Central memory CD4-positive, alpha-beta T cell (primary cell): ENCODE measurements at places on chromosomes 11 and 22.

GRCh38 chr11:16347928-16348685 lies 8.2 kb downstream of the SOX6 start:
- no peak for DNase-seq

GRCh38 chr11:31959716-31960115 lies 131.2 kb upstream of the RCN1 start:
- no peak for DNase-seq

DNA sequence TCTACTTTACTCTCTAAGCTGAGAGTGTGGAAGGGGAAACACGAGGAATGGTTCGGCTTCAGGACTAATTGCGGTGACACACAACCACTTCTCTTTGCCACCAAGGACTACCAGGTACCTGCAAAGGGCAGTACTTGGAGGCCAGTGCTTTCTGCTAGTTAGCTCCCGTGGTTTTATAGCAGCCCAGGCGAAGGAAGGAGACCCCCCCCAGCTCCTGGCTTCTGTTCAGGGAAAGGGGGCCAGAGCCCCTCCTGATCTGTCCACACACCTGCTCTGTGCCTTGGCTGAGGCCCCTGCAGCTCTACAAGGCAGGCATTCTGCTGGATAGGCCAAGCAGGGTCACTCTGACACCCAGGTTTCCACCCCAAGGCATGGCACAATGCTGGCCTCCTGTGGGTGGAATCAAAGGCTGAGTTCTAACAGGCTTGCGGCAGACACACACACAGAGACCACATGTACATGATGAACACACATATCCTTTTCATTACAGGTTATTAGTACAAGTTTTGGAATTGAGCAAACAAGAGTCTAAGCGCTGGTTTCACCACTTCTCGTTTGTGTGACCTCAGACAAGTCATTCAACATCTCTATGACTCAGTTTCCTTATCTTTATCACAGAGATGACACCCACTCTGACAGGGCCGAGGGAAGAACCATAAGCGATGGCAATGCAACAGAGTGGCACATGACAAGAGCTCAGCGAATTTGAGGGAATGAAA lies 7.5 kb downstream of the SERPIND1 start:
- DNase-seq: no peak

- peak; percentile 29 for DNase-seq
Observed at GRCh38 chr11:3165152-3165705, at the start of gene OSBPL5. Gene OSBPL5, minus strand, starts transcription at chr11:3165310. Its CDS starts 36,162 bp downstream, at chr11:3129148.

DNA sequence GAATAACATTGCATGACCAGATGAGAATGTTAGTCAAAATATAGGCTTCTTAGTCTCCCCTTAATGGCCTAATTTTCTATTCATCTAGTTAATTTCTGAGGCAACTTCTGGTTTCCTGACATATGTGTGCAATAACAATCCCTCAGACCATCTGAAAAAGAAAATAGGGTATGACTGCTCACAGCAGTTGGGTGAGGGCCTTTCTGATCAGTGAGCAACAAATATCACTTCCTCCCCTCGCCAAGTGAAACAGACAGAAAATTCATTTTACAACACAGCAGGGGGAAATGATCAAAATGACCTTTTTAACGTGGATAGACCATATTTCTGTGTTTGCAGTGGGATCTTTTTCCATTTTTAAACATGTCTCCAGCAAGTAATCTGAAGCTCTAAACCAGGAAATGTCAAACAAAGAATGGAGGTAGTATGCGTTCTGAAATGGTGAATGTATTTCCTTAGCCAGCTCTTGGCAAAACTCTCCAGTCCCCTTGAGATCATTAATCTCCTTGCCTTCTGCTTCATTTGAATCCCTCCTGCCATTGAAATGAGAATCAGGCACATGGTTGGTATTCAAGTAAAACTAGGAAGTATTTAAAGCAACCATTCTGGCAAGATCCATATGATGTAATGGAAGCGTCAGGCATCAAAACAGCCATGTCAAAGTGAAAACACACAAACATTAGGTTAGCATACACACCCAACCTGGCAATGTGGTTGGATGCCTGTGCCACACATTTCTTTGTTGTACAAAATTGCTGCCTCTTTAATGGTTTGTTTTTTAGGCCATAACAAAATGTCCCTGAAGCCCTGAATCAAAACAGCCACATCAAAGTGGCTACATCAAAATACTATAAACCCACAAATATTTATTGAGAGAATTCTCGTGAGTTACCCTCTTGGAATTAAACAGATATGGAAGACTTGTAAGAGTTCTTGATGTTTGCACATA lies 100.1 kb downstream of the SLC1A2 start:
- DNase-seq: peak; percentile 12

- no peak for DNase-seq
Observed at GRCh38 chr22:36328635-36329253, 59.0 kb downstream of the MYH9 start.

DNA sequence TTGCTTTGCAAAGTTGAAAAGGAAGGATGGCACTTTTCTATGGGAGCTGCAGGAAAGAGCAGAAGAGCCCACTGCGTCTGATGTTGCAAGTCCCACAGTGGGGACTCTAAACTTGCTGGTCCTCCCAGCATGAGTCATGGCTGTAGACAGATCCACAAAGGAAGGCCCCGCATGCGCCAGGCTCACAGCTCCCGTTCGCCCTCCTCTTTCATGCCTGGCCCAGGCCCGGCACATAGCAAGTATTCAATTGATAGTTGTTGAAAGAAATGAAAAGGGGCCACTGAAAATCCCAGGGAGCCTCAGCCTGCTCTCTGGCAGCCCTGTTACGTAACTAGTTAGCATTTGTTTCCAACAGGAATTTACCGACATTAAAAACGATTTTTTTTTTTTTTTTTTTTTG lies 18.9 kb downstream of the AP1B1 start:
- DNase-seq: no peak

DNA sequence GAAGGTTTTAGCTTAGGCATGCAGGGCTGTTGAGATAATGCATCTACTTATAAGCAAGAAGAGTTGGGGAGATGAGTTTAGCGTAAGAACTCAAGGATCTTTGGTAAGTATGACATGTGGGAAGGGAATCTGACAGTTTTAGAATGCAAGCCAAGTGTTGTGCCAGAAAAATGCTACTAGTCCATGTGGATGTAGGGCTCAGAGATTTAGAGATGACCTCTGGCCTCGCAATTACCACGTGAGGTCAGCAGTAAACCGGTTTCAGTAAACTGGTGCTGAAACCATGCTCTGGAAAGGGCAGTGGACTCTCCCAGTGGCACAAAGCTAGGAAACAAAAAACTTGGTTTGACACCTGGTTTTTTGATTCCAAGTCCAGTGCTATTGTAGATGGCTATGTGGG lies 18.9 kb downstream of the MRPL16 start:
- no peak for DNase-seq

DNA sequence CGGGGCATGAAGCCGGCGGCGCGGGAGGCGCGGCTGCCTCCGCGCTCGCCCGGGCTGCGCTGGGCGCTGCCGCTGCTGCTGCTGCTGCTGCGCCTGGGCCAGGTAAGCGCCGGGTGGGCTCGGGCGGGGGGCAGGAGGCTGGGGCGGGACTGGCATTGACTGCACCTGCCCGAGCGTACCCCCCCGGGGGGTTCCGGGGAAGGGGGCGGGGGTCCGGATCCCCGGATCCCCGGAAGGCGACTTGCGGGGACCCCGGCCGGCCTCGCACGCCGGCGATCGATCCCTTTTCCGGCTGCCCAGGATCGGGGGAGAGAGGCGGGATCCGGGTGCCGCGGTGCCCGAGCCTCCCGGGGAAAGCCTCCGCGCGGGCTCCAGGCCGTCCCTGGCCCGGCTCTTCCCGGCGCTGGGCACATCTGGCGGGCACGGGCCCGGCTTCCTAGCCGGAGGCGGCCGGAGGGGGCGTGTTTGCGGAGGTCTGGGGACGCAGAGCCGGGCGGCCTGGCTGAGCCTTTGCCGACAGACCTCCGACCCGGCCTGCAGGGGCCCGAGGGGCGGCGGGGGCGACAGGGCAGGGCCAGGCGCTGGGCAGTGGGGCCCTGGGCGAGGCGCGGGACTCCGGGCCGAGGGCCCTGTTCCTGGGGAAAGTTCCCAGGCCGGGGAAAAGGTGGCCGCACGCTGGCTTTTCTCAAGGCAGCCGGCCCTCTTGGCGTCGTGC lies 705 bp downstream of the PTPRJ start:
- peak; percentile 13 for DNase-seq

GRCh38 chr11:34064291-34064690 lies 12.8 kb downstream of the CAPRIN1 start:
- no peak for DNase-seq

GRCh38 chr22:28188178-28188879 lies 269.3 kb upstream of the PITPNB start:
- DNase-seq: no peak
